Epithelial cell of prostate (primary cell): ENCODE measurements at places on chromosomes 1 and 21.

DNA sequence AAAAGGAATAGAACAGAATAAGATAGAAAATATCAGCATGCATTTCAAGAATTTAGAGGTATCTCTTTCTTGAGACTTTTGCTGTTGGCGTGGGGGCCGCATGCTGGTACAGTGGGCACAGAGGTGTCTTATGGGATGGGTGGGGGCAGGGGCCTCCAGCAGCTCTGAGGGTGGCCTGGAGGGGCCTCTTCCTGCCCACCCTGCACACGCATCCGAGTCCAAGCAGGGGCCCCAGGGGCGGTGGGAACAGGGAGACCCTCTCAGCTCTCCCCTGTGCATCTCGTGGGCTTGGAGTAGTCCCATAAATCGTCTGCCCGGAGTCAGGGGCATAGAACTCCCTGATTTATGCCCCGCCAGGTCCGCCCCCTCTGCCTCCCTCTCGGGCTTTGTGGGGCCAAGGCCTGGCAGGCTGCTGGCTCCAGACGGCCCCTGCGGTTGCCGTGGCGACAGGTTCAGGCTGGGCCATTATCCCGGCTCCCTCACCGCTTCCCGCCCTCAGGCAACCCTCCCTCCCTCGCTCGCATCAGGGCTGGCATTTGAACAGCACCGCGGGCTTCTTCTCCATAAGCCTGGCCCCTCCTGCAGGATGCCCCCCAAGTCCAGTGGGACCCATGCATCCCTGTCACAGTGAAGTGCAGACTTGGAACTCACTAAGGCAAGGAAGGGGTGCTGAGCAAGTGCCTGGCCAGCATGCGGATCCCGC is 133.2 kb upstream of the ZBTB40 start:
- no peak for DNase-seq

DNA sequence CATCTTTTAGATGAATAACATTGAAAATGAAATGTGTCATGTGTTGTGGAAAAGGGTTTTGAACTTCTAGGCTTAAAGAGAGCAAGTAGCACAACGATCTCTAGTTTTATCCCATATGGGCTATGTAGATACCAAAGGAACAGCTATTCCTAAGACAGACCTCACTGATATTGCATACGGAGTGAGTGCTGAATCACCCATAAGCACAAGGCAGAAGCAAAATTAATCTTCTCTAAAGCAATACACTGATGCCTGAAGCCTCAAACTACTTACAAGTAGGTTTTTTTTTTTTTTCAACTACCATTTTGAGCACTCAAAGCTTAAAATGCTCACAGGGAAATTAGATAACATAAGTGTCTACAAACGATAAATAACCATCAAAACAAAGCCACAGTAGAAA is 5.0 kb upstream of the KMO start:
- DNase-seq, result no peak

GRCh38 chr1:12600880-12601633 is 17.0 kb downstream of the DHRS3 start:
- no peak for DNase-seq

GRCh38 chr1:47565092-47565491 is 127.2 kb downstream of the FOXD2 start:
- no peak for DNase-seq

GRCh38 chr1:176863613-176864012 is 300.9 kb downstream of the ASTN1 start:
- DNase-seq, result no peak

- DNase-seq, result no peak
These were observed 18.0 kb downstream of the PCP4 start for GRCh38 chr21:39885119-39885848.

GRCh38 chr1:107965110-107965991 is at the start of gene VAV3:
Gene VAV3 (minus strand): TSS chr1:107965180. CDS start chr1:107964869, 311 bp downstream.
- DNase-seq, result no peak

DNA sequence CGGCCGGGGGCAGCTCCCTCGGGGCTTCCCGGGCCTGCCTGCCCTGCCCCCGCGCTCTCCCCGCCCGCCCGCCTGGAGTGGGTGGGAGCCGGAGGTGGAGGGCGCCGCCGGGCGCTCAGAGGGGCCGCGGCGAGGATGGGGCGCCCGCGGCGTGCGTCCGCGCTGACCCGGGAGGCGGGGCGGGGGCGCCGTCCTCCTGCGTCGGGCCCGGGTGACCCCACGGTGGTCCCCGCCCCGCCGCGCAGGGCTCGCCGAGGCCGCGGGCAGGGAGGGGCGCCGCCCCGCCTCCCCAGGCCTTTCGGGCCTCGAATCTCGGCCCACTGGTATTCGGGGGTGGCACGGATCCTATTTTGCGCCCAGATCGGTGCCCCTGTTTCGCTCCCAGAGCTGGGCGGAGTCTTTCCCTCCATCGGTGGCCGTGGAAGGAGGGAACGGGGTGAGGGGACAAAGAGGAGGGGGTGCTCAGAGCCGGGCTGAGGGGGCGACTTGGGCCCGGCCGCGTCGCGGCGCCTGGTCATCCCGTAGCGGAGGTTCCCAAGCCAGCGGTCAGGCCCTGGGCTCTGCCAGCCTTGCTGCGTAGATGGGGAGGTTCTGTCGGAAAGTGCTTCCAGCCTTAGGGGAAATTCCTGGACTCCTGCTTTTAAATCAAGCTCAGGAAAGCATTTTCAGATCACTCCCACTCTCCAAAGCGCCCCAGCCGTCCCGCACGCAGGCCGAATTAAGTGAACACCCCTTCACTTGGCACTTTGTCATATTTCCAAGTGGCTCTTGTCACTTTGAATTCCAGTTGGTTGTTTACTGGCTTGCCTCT is 545 bp downstream of the PATJ start:
- no peak for DNase-seq

- DNase-seq, result no peak
These were observed 67.1 kb upstream of the PGBD5 start for GRCh38 chr1:230493264-230493663.

DNA sequence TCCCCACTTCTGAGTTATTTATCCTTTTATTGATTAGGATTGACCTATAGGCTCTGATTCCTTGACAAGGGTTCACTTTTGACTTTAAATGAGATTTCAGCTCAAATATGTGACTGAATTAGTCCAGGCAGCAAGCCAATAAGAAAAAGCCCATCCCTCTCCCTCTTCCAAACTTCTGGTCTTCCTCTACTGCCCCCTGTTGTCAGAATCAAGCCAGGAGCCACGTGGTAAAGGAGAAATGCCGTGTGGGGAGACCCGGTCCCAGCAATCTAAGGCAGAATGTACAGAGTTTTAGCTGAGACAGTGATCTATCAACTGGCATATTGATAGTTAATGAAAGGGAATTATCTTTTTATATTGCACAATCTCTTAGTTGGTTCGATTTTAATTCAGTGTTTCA is 5.2 kb downstream of the ADAMTS5 start:
- no peak for DNase-seq

GRCh38 chr1:216224233-216224632 is 199.0 kb downstream of the USH2A start:
- no peak for DNase-seq

DNA sequence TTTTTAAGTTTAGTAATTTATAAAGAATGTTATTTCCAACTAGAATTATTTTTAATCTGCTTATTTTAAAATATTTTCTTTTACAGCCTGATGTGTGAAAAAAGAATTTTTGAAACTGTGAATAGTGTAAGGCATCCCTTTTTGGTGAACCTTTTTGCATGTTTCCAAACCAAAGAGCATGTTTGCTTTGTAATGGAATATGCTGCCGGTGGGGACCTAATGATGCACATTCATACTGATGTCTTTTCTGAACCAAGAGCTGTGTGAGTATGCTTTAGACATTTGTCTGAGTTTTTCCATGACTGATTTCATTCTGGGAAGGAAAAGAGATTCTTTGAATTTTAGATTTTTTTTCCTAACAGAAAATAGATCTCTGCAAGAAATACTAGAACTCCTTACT is 77.9 kb downstream of the GTF2B start:
- no peak for DNase-seq

GRCh38 chr1:41407664-41408252 is 46.5 kb downstream of the FOXO6 start:
- DNase-seq, result no peak

GRCh38 chr1:71030026-71030425 is 17.6 kb downstream of the PTGER3 start:
- no peak for DNase-seq

- no peak for DNase-seq
These were observed 32.0 kb upstream of the TDRD10 start for GRCh38 chr1:154469844-154470560.

DNA sequence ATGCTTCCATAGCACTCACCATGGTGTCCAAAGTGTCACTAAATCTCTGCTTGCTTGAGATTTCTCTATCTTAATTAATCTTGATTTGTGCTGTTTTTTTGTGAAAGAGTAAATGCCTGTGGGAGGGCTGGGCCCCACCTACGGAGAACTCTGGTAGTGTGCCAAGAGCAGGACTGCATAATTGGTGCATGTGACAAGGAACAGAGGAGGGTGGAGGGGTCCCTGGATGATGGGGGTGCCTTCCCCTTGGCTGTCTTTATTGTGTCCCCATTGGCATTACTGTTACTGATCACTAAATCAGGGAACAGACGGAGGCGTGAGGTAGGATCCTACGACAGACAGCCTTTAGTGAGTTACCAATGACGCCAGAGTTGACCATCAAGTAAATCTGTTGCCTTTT is 223.4 kb downstream of the DISC1 start:
- DNase-seq, result no peak

DNA sequence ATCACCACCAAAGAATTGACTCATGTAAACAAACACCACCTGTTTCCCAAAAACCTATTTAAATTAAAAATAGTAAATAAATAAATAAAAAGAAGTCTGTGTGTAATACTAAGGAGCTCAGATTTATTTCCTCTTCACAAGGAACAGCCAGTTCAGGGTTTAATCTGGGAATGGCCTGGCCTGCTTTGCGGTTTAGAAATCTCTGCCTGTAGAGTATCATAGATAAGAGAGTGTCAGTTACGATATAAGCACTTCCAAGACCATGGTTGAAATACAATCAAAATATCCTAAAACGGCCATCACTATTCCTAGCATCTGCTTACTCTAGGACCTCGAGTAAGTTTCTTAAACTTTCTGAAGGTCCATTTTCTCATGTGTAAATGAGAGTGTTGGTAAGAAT is 274.4 kb downstream of the PLPP3 start:
- DNase-seq, result no peak

DNA sequence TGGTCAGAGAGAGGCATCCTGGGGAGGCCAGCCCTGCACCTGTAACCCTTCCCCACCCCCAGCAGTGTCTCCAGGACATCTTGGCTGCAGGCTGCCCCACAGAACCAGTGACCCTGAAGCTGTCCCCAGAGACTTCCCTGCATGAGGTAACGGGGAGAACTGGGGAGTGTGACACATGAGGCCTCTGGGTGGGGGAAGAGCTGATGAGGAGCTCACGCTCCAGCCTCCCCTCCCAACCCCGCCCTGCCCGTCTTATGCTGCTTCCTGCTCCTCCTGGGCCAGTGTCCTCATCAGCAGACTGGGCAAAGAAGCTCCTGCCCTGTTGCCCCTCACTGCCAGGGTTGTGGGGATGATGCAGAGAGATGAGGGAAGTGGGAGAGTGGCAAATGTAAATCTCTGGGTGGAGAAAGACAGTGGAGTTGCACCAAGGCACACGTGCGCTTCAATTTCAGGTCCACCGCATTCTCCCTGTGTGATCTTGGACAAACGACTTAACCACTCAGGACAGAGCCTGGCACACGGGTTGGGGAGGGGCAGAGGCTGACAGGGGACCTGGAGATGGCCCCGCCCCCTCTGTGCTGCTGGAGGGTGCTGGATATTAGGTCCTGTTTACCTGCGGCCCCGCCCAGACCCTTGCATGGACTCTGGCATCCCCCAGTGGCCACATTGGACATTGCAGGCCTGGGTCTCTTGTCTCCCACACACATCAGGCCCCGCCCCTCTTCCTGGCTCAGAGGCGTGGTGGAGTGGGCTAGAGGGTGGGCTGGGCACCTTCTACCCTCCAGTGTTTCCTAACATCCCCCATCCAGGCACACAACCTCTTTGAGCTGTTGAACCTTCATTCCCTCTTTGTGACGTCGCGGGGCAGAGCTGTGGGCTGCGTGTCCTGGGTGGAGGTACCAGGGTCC is 12.3 kb downstream of the CLCNKB start:
- DNase-seq, result peak; percentile 31

GRCh38 chr21:43829161-43829560 is 35.9 kb upstream of the AGPAT3 start:
- DNase-seq, result no peak

DNA sequence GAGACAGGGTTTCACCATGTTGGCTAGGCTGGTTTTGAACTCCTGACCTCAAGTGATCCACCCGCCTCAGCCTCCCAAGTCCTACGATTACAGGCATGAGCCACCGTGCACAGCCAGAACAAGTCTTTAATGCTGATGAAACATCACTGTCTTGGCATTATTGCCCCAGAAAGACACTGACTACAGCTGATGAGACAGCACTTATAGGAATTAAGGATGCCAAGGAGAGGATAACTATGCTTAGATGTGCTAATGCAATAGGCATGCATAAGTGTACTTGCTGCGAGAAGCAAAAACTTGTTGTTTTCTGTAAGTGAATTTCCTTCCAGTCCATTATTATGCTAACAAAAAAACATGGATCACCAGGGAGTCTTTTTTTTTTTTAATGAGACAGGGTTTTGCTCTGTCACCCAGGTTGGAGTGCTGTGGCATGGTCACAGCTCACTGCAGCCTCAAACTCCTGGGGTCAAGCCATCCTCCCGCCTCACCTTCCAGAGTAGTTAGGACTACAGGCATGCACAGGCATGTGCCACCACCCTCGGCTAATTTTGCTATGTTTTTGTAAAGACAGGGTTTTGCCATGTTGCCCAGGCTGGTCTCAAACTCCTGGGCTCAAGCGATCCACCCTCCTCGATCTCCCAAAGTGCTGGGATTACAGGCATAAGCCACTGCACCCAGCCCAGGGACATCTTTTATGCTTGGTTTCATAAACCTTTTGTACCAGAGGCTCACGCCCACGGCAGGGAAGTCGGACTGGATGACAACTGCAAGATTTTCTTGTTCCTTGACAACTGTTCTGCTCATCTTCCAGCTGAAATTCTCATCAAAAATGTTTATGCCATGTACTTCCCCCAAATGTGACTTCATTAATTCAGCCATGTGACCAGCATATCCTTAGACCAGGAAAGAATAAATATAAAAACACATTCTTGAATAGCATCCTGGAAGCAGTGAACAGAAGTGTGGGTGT is 23.1 kb downstream of the RHEX start:
- DNase-seq, result peak; percentile 72

- DNase-seq, result no peak
These were observed at the start of gene CSTB for GRCh38 chr21:43775795-43776430. Gene CSTB (minus strand): TSS chr21:43776308. CDS start chr21:43776269, 39 bp downstream.

GRCh38 chr1:157965584-157965983 is 27.9 kb upstream of the KIRREL1 start:
- DNase-seq, result no peak

- no peak for DNase-seq
These were observed 95.9 kb downstream of the DISP1 start for GRCh38 chr1:222910699-222911098.

DNA sequence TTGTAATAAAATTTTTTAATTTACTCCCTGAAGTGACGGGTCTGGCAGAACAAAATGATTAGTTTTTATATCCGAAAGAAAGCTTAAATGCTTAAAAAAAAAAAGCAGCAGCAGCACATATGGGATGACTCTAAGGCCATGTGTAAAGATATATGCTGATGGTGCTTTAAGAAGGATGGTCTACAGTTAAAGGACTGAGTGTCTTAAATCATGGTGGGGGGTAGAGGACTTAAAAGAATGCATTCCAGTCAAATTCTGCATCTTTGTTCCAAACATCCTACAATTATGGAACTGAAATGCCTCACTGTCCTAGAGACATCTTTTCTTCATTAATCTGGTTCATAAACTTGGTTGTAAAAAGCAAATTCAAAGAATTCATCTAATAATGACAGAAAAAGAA is 7.0 kb downstream of the KDM5B start:
- no peak for DNase-seq

- DNase-seq, result no peak
These were observed 15.0 kb downstream of the QSOX1 start for GRCh38 chr1:180169640-180170195.

- DNase-seq, result no peak
These were observed 370.2 kb upstream of the USP24 start for GRCh38 chr1:55585402-55585792.
